ENCODE measurements at places on chromosomes 4 and X. TPM values are rescaled to one million over a fixed set of nuclear protein-coding genes. Genes with fewer than 3 reads are reported as not detected.

The TMEM165 gene
- polyA plus RNA-seq: 41.0 TPM

The ELOVL6 gene
- 0.76 TPM for polyA plus RNA-seq

The NUDT11 gene
- 2.0 TPM for polyA plus RNA-seq

The ENAM gene
- 3.2 TPM for polyA plus RNA-seq

The GPR78 gene
- 0.04 TPM for polyA plus RNA-seq

The NRK gene
- 0.14 TPM for polyA plus RNA-seq

The F9 gene
- not detected for polyA plus RNA-seq

The CHRDL1 gene
- 1.9 TPM for polyA plus RNA-seq

The PRKG2 gene
- polyA plus RNA-seq: 0.68 TPM

The MTNR1A gene
- 0.09 TPM for polyA plus RNA-seq

The NSG1 gene
- 10.1 TPM for polyA plus RNA-seq

The ARHGAP6 gene
- polyA plus RNA-seq: 0.87 TPM

The VCX3A gene
- polyA plus RNA-seq: 0.30 TPM

The FTSJ1 gene
- polyA plus RNA-seq: 35.5 TPM

The PRIMPOL gene
- polyA plus RNA-seq: 22.8 TPM

The MAGEE2 gene
- 0.14 TPM for polyA plus RNA-seq

The TLL1 gene
- polyA plus RNA-seq: 1.5 TPM

The GC gene
- polyA plus RNA-seq: 289 TPM

The CXorf51B gene
- polyA plus RNA-seq: not detected

The NDNF gene
- polyA plus RNA-seq: 0.40 TPM

The PALLD gene
- polyA plus RNA-seq: 14.0 TPM

The ASB12 gene
- polyA plus RNA-seq: 0.19 TPM

The RNF150 gene
- polyA plus RNA-seq: 3.0 TPM

The EVC gene
- polyA plus RNA-seq: 2.8 TPM

The CLDN34 gene
- polyA plus RNA-seq: 0.40 TPM

The CFAP299 gene
- polyA plus RNA-seq: not detected

The NR0B1 gene
- 6.9 TPM for polyA plus RNA-seq

The CT45A5 gene
- polyA plus RNA-seq: not detected

The ATP1B4 gene
- not detected for polyA plus RNA-seq

The MAGEC2 gene
- polyA plus RNA-seq: not detected

The AKAP14 gene
- polyA plus RNA-seq: not detected

The IL21 gene
- not detected for polyA plus RNA-seq

The ARX gene
- 9.6 TPM for polyA plus RNA-seq

The H2BW2 gene
- polyA plus RNA-seq: not detected
